ENCODE measurements at places on chromosomes 12 and 14.

DNA sequence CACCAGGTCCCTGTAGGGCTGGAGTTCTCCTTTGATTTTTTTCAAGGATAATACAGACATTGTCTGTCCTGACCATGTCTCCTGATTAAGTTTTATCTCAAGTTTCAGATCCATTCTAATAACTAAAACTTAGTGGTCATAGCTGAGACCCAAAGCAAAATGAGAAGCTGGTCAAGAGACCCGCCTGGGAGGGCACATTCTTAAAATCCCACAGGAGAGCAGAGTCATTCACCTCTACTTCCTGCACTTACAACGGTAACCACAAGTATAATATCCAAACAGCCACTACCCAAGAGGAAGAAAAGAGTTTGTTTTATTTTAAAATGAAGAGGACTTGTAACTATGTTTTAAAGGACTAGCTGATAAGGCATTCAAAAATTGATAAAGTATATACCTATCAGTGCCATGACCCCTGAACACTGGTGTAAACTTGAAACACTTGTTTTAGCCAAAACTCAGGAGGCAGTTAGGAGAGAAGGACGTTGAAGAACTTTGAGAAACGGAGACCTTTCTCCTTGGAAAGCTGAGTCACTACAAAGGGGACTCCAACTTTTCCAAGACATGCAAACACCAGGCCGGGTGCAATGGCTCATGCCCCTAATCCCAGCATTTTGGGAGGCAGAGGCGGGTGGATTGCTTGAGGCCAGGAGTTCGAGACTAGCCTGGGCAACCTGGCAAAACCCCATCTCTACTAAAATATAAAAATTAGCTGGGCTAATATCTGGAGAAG is 478.2 kb downstream of the GLT1D1 start:
- DNase-seq: no peak

GRCh38 chr14:34817768-34818167 is 57.4 kb downstream of the BAZ1A start:
- DNase-seq: no peak

GRCh38 chr12:115470977-115471376 is 787.0 kb upstream of the TBX3 start:
- DNase-seq: no peak

GRCh38 chr14:39615352-39615751 is 183.1 kb upstream of the FBXO33 start:
- no peak for DNase-seq

DNA sequence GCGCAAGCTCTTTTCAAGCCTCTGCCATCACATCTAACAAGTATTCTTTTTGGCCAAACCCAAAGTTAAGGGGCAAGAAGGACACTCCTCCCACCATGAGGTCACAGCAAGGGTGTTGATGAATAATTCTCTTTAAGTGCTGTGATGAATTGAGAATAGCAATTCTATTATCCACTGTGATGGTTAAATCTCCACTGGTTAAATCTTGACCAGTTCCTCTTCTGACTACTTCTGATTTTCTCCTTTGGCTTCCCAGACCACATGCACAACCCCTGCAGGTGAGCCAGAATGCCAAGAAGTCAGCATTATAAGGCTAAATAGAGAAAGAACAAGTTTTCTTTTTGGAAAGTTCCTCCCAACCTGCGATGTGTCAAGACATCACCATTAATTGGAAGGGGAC is 90.6 kb upstream of the BCL2L14 start:
- DNase-seq: no peak

DNA sequence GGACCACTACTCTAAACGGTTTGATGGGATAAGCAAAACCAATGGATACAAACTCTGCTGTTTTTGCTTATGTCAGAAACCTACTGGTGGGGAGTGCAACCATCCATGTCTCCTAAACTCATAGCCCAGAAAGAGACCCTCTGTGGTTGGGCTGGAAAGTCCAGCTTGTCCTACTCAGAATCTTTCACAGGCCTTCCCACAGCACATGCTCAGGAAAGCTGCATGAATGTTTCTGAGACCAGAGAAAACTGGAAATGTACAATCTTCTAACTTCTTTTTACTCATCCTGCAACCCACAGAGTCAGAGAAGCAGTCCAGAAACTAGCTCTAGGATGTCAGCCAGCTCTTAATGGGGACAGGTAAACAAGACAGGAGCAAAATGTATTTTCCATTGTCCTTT is 73.3 kb downstream of the ANO2 start:
- DNase-seq: no peak

GRCh38 chr14:91926131-91926890 is 21.2 kb downstream of the FBLN5 start:
- no peak for DNase-seq

GRCh38 chr12:14774074-14774905 is 29.0 kb downstream of the WBP11 start:
- DNase-seq: peak; percentile 84

DNA sequence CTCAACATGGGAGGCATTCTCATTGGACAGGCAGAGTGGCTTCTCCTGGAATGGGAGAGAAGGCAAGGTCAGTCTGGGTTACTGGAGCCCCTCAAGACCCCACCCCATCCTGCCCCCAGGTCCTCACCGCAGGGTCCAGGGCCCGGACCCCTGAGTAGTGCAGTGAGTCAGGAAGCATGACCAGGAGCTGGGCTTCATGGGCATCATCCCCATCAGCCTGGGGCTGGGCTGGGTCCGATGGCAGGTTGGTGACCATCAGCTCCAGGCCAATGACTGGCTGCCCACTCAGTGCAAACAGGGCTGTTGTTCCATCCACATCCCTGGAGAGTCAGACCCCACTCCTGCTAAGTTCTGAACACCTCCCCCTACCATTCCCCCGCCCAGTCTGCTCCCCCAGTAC is 13.1 kb downstream of the ITGA7 start:
- DNase-seq: no peak

- no peak for DNase-seq
These were observed 5.1 kb upstream of the LTBP2 start for GRCh38 chr14:74616996-74617700.

- DNase-seq: no peak
These were observed 61.6 kb downstream of the PLEKHA5 start for GRCh38 chr12:19191089-19191488.

- DNase-seq: no peak
These were observed 208.0 kb downstream of the PCNX1 start for GRCh38 chr14:71115306-71115705.

GRCh38 chr12:4346931-4347330 is 25.9 kb downstream of the TIGAR start:
- DNase-seq: no peak

DNA sequence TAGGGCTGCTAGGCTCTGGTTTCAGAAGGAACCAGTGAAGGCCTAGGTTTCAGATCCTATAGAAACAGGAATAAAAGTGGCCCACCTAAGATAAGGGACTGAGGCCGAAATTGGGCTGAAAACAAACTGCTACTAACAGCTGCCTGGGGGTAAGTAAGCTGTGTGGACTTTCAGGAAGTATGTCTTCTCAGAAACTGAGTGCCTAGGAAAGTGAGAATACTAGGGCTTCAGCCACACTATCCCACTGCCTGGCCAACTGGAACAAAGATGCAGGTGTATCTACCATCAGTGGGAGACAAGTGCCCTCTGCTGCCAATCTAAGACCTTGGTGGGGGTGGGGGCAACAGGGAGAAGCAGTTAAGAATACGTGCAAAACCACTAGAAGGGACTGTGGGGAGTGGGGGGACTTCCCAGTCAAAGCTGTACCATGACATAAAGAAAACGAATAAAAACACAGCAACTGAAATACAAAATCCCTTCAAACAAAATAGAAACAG is 82.5 kb downstream of the MED13L start:
- DNase-seq: no peak

GRCh38 chr12:68451261-68452077 is 119.3 kb upstream of the MDM1 start:
- no peak for DNase-seq

GRCh38 chr14:73238424-73238852 is 1.1 kb downstream of the PAPLN start:
- no peak for DNase-seq

DNA sequence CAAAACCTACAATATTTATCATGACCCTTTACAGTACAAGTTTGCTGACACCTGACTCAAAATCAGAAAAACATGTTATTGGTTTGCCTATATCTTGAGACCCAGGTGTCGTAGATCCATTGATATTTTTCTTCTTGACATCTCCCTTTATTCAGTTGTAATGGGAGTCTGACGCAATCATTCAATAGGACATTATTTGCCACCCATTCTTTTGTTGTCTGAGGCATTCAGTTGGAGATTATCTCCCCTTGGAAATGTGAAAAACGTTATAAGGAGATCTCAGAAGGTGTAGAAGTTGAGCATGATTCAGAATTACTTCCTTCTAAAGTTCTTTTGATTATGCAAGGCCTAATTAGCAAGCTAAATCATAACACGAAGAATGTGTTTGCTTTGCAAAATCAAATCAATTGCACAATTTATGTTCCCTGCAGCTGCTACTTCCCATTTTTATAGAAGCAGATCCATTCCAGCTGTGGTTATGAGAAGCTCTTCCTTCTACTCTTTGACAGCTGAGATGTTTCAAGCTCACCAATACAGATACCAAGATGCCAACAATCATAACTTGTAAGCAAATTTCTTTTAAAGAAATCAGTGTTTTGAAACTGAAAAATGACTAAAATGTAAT is 228.2 kb upstream of the SYT1 start:
- DNase-seq: no peak

GRCh38 chr14:96852823-96853422 is 55.7 kb downstream of the VRK1 start:
- DNase-seq: no peak

GRCh38 chr12:68674376-68674775 is 12.4 kb upstream of the NUP107 start:
- DNase-seq: no peak

DNA sequence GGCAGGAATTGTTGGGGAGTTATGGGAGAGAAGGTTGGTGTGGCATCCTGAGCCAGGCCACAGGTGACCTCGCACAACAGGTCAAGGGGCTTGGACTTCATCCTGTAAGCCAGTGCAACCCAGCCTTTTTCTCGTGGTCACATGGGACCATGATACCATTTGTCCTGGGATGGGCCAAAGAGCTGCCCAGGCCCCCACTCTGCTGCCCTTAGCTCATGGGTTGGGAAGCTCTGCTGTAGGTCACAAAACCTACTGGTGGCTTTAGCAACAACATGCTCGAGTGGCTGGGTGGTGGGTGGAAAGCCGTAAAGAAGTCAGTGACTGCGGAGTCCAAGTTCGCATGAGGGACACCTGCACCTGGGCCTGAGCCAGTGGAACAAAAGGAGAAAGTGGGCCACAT is 4.6 kb downstream of the CLMN start:
- DNase-seq: no peak

DNA sequence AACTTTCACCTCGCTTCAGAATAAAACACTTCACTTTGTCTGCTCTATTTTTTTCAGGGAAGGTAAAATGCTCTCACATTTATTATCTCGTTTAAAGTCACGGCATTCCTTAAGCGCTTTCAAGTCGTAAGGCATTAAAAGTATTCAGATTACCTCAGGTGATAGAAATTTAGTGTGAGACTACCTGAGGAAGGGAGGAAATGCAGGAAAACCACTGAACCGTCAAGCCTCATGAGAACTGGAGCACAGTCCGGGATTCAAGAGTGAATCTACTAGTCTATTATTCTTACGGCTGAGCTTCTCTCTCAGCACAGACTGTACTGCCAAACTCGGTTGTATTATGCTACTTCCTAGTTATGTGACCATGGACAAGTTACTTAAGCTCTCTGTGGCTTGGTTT is 8.3 kb upstream of the PPFIBP1 start:
- DNase-seq: no peak

GRCh38 chr12:22115711-22116110 is 69.7 kb downstream of the CMAS start:
- DNase-seq: no peak

DNA sequence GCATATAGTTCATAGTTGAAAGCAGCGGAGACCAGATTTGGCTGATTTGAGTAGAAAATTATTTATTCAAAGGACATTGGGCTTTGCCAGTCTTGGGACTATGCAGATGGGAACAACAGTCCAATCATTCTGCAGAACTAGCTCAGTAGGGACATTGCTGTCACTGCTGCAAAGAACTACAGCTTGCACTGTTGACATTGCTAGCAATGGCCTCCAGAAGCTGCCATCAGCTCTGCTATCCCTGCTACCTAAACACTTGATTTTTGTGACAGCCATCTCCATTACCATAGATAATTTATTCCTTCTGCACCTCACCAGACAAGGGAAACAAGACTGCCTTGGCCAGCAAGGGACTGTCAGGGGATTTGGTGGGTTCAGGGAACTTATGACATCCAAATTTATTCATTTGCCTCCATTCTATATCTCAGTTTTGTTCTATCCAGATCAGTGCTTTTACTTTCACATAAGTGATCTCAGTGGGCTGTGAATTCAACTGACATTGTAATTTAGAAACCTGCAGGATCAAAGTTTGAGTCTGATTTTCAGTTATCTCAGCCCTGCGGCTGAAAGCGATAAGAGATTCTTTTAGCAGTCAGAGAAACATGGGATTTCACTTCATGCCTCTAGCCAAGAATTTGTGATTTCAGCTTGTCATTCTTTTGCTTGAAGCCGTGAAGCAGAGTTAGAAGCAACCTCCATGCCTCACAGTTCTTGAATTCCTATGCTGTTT is 136.7 kb upstream of the FBXO33 start:
- no peak for DNase-seq

- DNase-seq: no peak
These were observed 91.7 kb upstream of the FUT8 start for GRCh38 chr14:65320661-65321308.
